ENCODE measurements at places on chromosomes 1 and 21.

- DNase-seq, result no peak
Measured at GRCh38 chr1:93533677-93534076, 85.8 kb downstream of the FNBP1L start.

GRCh38 chr1:53641481-53642214, 97.3 kb downstream of the GLIS1 start:
- DNase-seq, result no peak

DNA sequence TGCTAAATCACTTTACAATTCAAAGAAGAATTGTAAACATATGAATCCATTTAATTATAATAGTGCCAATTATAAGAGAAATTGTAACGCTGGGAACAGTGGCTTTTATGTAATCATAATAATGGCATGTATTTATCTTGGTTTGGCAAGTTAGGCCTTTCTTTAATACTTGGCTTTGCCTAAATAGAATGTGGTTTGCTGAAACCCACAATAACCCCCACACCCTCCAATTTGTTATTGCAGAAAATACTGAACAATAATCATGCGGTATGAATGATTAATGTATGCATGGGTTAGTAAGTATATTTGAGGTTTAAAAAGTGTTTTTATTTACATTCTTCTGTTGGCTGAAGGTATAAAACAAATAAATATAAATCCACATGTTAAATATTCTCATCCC, 138.2 kb downstream of the NFIA start:
- DNase-seq, result no peak

DNA sequence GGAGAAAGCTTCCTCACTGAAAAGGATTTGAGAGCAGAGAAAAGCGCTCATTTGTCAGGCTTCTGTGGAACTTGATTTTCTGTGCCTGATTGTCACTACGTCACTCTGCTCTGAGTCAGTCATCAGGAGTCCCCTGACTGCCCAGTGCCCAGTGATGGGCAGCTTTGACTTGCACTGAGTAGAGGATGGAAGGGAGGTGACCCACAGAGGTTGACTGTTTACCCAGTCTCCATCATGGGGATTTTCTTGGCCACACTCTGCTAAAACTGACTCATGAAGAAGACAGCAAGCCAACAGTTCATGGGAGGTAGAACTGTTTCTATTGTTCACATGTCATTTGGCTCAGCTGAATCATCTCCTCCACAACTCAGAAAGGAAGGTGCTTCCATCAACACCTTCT, 82.1 kb upstream of the DUSP10 start:
- DNase-seq, result no peak

- DNase-seq, result no peak
Measured at GRCh38 chr1:76021846-76022245, 52.7 kb upstream of the ST6GALNAC3 start.

DNA sequence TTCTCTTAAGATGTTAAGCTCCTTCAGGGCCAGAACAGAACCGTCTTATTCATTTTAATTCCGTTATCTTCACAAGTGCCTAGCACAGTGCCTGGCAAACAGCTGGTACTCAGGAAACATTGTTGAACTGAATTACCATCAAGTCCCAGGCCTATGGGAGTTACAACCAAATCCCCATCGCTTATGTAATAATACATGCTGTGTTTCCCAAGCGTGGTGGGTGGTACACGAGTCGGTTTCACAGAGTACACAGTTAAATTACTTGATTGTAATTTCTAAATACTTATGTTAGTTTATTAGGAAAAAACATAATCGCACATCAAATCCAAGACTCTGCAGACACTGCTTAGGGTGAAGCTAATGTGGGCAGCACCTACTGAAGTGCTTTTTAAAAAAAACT, 1.0 kb downstream of the ANGEL2 start:
- no peak for DNase-seq

- no peak for DNase-seq
Measured at GRCh38 chr1:224089583-224089982, 24.3 kb upstream of the FBXO28 start.

DNA sequence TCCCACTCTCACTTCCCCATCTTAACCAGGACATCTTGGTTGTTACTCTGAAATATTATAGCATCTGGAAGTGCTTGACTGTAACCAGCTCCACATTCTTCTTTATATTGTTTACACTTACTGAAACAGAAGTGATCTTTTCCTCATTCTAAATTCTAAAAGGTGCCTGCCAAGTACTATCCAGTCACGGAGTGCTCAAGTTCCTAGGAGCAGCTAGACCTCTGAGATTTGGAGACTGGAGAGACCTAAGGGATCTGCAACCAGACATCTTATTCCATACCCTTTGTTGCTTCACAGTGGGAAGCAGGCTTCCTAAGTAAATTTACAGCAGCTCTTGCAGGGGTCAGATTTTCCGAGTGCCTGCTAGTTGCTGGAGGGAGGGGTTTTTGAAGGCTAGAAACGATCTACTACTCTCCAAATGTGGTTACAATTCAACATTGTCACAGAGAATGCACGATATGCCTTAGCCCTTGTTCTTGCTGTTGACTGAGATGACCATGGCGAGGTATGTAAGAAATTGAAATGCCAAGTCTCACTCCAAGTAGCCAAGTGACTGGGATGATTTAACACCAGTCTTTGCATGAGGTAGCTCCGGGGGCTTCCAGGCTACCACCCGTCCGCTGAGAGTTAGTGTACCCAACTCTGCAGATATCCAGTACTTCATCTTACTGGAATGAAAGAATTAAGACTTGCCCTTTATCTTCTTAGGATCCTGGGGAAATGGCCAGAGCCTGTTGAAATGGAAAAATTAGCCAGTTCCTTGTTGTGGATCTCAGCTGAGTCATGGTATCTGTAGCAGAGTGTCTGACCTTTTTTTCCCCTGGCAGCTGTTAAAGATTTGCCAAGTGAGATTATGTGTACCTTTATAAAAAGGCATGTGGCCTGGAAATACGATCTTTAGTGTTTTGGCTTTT, 150.8 kb downstream of the MAST2 start:
- DNase-seq, result no peak

- DNase-seq, result no peak
Measured at GRCh38 chr1:198273748-198274295, 117.0 kb downstream of the NEK7 start.

DNA sequence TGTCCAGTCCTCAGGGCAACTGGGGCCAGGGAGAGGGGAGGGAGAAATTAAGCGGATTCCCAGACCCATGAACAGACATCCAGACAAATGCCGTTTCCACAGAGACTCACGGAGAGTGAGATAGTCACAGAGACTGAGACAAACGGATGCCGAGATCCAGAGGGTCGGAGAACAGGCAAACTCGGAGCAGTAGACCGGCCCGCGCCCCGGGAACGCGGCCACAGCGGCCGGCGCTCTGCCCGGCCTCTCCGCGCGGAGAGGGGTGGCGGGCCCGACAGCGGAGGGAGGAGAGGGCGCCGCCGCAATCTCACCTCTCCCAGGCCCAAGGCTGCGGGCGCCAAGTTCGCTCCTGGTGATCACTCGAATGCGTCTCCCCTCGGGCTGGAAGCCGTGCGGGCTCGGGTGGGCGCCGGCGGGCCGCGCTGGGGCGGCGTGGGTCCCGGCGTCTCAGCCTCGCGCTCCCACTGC, 831 bp upstream of the FOXD2 start:
- no peak for DNase-seq

Measured in NCI-H748 treated with DMSO at 0.1 percent for 48 hours (cell line).